ENCODE measurements at places on chromosomes 4 and X.

DNA sequence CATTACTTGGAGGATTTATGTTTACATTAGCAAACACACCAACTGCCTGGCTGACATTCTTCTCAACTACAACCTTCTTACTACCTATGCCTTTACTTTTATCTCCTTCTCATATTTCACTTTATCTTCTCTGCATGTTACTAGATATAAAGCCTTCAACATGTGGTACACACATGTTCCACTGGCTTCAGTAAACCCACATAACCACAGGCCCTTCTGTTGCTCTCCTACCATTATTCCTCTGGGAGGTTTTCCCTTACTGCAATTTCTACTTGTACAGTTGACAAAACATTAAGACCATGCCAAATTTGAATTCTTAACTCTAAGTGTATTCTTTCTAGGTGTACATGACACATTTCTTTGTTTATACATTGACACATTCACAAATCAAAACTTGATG is 133.1 kb downstream of the ARAP2 start:
- no peak for DNase-seq

DNA sequence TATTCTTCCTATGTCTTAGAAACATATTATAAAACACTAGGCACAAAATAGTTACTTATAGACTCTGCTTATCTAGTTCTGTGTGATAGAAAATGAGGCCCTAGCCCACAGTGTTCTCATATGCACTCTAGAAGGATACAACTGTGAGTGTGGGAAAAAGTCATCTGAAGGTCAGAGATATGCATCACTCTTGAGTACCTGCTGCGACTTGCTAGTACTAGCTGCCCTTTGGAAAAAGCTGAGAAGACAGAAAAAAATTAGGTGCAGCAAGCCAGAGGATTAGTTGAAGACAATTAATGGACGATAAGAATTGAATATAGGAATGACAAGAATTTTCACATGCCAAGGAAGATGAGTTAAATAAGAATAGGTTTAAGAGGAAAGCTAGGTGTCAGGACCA is 61.3 kb downstream of the MTHFD2L start:
- DNase-seq: no peak

- no peak for DNase-seq
Observed at GRCh38 chrX:11754958-11755645, 2.9 kb upstream of the MSL3 start.

GRCh38 chr4:106312377-106312776 is 3.6 kb downstream of the TBCK start:
- no peak for DNase-seq

DNA sequence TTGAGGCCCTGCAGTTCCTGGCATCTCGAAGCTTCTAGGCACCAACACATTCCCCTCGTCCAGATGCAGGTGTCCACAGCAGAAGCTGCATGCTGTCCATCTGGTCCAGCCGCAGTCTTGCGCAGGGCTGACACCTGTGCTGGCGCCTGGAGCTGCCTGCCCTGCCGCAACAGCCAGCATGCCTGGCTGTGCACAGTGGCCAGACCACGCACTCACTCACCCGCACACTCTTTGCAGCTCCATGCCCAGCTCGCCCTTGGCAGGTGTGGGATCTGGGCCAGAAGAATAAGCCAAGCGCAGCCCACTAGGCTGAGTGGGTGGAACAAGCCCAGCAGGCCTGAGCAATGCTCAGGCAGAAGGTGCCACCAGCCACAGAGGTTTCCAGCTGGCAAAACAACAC is 125.6 kb downstream of the PARM1 start:
- DNase-seq: no peak

GRCh38 chr4:6355052-6355451 is 85.4 kb downstream of the WFS1 start:
- DNase-seq: no peak

- no peak for DNase-seq
Observed at GRCh38 chr4:76017056-76017686, 6.1 kb downstream of the CXCL10 start.

- DNase-seq: no peak
Observed at GRCh38 chr4:31917334-31917733, 1197.2 kb downstream of the PCDH7 start.

GRCh38 chr4:6557185-6557584 is 17.8 kb upstream of the MAN2B2 start:
- DNase-seq: no peak

- no peak for DNase-seq
Observed at GRCh38 chr4:1449475-1449832, 43.2 kb upstream of the NKX1-1 start.

GRCh38 chr4:124177647-124178425 is 534.7 kb downstream of the ANKRD50 start:
- no peak for DNase-seq

DNA sequence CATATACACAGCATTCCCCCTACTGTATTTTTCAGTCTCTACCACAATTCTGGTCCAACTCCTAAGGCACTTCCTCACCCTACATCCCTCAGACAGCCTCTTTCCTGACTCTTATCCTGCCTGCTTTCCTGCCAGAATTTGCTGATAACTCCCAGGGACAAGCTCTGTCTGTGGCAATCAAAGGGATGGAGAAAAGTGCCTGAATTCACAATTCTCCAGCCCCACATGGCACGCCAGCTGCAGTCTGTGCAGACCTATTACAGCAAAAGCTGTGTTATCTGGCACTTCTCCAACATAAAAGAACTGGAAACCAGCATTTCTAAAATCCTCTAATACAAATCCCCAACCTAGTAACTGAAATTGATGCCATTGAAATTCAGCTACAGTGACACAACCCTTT is 404.8 kb downstream of the KLHL13 start:
- no peak for DNase-seq

- DNase-seq: no peak
Observed at GRCh38 chr4:40937140-40937725, 187.5 kb downstream of the NSUN7 start.

DNA sequence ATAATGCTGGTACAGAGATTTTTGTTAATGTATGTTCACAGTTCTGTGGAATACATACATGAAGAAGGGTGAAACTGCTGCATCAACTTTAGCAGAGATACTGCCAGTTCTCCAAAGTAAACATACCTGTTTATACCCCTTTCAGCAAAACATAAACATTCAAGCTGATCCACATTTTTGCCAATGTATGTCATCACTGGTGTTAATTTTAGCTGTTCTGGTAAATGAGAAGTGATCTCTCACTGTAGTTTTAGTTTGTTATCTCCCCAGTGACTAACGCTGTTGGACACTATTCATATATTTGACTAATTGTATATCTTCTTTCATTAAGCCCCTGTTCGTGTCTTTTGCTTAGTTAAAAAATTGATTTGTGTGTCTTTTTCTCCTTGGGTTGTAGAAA is 82.0 kb downstream of the HAUS3 start:
- DNase-seq: no peak

DNA sequence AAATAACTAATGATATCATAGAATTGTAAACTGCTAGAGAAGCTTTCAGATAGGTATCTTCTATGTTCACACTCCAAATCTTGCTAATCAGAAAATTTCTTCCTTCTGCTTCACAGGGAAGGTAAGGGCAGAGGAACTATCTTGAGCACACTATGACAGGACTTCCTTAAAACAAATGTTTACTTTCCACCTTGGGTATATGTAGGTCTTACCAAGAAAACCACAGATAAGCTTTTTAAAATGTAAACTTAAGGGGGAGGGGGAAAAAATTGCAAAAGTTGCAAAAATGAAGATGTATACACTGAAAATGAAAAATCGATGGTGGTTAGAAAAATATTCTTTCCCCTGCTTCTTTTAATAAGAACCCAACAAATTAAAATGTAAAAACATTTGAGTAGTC is 30.9 kb downstream of the YTHDC1 start:
- no peak for DNase-seq

DNA sequence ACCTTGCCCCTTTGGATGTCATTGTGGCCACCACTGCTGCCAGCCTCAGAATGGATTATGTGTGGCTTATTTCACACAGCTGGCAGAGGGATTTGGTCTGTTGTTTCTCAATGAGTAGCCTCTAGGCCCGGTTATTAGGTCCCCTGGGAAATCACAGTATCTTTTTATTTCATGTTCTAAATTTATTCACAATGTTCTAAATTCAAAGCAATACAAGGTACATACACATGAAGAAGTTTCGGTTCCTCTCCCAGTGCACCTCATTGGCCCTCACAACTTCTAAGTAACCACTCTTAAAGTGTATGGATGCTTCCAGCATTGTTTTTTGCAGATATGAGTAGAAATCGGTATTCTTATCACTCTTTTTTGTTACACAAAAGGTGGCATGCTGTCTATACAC is 262.7 kb downstream of the RCHY1 start:
- DNase-seq: no peak

DNA sequence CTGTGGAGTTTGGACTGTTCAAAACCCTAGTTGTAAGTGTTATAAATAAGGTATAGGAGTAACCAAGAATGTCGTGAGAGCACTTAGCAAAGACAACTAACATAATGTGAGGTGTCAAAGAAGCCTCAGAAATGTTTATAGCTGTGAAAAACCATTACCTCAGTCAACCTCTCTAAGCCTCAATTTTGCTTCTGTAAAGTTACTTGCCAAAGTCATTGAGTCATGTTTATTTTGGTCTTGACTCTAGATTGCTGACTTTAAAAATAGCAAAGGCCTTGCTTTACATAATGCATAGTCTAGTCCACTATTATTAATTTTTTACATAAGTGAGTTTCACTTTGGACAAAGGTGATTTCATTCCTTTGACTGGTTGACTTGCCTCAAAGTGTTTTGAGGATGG is 257.6 kb upstream of the CXXC4 start:
- no peak for DNase-seq

DNA sequence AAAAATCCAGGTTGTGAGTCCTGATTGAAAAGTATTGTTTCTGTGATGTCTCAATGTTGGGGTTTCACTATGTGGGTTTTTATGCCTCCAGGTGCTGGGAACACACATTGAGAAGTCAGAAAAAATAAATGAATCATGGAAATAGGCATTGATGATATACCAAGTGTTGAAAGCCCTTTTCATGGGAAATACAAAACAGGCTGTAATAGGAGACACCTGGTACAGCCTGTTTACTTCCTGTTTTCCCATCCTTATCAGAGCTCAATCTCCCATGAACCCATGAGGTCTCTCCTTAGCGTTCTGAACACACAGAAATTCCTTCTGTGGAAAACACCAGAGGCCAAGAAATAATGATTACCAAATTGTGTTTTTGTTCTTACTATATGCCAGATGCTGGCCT is 106.3 kb upstream of the BOD1L1 start:
- no peak for DNase-seq

DNA sequence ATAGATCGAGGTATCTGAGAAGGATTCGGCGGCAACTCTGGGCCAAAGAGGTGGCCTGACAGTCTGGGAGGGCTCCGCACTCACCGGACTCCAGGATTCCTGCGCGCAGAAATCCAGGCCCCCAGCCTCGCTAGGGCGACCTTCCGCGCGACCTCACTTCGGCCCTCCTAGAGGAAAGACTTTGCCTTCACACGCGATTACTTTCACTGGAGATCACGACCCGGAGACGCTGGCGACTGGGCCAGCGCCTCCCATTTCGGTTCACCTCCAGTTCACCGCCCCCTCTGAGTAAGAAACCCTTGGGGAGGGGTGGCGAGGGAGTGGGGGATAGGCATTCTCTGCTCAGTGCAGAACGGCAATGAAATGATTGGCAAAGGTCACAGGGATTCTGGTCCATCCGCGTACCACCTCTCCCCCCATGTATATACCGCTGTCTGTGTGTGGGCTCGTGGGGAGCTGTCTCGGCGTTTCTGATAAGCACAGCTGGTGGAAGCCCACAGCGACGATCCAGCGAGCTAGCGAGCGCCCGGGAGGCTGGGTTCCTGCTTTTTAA is 2.5 kb downstream of the POU3F4 start:
- no peak for DNase-seq

GRCh38 chr4:25663781-25664180 is 8.1 kb downstream of the SLC34A2 start:
- peak; percentile 36 for DNase-seq

GRCh38 chr4:187491959-187492358 is 503.6 kb upstream of the ZFP42 start:
- DNase-seq: no peak

- DNase-seq: no peak
Observed at GRCh38 chr4:141789716-141790115, 153.3 kb downstream of the IL15 start.

GRCh38 chrX:21939906-21940305 is 603 bp upstream of the SMS start:
- DNase-seq: no peak

GRCh38 chrX:10598540-10598939 is 21.8 kb downstream of the MID1 start:
- DNase-seq: no peak

Measured in spinal cord (tissue), 10 donors.